Endothelial cell of umbilical vein (primary cell): ENCODE measurements at places on chromosomes 6 and 20. TPM values are rescaled to one million over a fixed set of nuclear protein-coding genes. Genes with fewer than 3 reads are reported as not detected.

- no peak for DNase-seq
Observed at GRCh38 chr6:136335736-136336363, 46.2 kb upstream of the BCLAF1 start.

DNA sequence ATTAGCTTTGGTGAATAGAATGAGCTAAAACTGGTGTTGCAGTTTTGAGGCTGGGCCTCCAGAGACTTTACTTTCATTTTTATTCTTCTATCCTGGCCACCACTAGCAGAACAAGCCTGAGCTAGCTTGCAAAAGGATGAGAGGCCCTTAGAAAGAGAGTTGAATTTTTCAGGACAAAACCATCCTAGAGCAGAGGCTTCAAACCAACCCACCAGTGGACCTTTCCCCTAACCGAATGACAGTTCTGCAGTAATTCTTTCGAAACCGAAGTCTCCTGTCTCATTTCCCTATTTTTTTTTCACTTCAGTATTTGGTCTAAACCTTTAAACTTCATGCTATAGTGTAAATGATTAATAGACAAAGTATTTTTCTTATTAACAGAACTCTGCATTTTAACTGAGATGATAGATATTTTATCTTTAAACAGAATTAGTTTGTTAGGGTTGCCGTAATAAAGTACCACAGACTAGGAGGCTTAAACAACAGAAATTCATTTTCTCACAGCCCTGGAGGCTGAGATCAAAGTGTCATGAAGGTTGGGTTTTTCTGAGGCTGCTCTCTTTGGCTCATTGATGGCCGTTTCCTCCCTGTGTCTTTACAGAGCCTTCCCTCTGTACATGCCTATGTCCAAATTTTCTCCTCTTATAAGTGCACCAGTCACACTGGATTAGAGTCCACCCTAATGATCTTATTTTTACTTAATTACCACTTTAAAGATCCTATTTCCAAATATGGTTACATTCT, 80.6 kb upstream of the PAK5 start:
- no peak for DNase-seq

GRCh38 chr20:16201191-16201590, 372.1 kb downstream of the KIF16B start:
- no peak for DNase-seq

DNA sequence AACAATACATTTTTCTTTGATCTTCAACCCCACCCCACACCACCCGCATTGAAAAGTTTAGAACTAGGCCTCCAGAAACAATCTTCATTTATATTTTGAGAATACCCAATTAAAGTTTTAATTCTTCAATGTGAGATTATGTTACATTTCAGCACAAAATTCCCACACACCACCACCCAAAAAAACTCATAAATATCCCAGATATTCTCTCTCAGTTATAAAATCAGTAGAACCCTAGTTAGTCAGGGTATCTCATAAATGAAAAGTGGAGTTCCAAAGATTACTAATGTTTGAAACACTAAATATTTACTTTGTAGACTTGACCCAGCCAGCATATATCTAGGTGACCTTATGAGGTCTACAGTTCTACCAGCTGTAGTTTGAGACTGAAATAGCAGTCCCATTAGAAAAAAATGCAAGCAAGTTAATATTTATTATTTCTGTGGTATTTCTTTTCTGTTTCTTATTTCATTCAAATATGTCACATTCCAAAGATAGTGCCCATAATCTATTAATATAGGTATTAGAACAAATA, 371.0 kb downstream of the TENT5A start:
- DNase-seq = no peak

GRCh38 chr20:7571101-7571500, 369.2 kb downstream of the HAO1 start:
- DNase-seq = no peak

DNA sequence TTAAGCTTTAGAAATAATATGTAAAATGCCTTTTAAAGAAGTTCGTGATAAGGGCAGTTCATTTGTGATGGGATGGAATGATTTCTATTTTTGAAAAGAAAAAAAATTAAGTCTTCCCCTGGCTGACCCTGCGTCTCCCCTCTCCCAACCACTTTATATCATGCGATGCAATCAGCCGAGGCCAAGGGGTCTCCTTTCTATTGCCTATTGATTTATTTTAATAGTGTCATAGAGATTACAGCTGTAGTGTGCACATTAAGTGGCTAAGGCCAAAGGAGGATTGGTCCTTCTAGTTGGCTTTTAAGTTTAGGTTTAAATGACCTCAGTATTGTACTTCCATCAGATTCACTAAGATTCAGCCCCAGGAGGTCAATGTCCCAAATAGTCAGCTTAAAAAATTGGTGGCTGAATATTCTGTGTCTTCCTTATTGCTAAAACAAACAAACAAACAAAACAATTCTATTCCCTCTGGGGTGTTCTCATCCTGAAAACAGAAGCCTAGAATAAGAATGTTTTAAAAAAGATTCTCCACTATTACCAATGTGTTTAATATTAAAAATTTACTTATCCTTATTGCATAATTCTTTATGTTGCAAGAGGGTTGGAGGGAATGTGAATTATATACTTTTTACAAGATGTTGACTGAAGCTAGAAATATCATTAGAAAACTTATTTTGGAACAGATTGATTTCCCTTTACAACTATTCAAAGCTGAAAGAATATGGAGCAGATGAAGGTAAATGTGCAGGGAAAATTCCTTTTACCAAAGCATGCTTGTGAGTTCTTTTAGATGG, 359.1 kb downstream of the SAMD5 start:
- DNase-seq = no peak

DNA sequence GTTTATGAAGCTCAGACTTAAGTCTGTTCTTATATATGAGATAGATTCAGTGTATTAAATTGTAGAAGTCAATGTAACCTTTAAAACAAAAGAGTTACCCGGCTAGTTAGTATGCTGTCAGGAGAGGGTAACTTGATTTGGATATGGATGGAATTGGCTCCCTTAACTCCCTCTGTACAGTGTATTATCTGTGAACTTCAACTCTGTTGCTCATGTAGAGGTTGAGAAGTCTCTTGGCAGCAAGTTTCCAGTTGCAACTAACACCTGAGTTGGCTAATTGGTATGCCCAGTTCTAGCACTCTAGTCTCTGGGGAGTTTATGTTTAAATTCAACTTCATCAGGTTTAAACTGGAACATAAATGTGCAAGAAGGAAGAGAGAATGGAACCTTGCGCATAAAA, 111.0 kb downstream of the NCOA3 start:
- DNase-seq = peak; percentile 9

DNA sequence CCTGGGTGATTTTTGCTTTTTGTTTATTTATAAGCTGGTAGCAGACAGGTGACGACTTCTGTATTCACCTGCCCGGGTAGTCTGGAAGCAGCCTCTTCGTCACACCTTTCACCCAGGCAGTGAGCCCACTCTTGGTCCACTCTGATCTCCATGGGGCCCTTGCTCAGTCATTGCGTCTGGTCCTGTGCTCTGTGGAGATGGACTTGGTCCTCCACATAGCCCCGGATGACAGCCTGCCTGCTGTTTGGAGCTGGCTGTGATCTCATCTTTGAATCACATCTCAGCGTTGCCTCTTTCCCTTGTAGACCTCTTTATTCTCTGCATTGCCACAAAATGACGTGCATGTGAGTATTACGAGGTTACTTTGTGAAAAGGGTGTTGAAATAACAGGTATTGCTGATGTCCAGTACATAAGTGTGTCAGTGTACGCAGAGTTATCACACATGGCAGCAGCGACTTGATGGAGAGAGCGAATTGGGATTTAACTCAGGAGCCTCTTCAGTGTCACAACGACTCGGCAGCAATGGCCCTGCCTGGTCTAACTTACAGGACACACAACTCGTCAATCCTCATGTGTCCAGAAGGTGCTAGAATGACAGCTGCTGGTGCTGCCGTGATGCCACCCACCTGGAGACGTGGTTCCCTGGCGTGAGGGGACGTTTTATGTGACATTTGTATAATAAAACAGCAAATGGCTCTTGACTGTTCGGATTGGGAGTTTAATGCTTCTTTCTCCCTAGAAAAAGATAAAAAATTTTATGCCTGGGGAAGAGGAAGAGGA, 24.2 kb upstream of the FRMD1 start:
- DNase-seq = no peak

DNA sequence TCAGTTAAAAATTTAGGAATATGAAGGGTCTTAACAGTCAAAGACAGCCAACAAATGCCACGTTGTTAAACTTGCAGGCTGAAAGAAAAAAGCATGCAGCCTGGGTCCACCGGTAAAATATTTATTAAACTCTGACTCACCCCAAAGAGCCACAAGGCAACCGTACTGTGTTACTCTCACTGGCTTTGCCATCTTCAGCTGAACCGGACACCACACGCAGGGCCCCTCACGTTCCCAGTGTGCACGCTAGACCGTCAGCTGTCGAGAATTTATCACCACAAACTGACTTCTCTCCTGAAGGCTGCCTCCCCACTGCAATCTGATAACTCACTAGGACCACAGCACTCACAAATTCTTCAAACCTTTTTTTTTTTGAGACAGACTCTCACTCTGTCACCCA, 30.7 kb downstream of the HUS1B start:
- DNase-seq = no peak

GRCh38 chr20:19889011-19889953, 127.9 kb upstream of the NAA20 start:
- peak; percentile 97 for DNase-seq

Gene C6orf58
- not detected in 2 replicates for total RNA-seq

Gene SMLR1
- not detected in 2 replicates for total RNA-seq

Gene RAET1L
- total RNA-seq = not detected in 2 replicates
